ENCODE measurements at places on chromosomes 2 and 18. TPM values are rescaled to one million over a fixed set of nuclear protein-coding genes. Genes with fewer than 3 reads are reported as not detected.

The AFF3 gene
- total RNA-seq = 0.19 TPM

The LIPG gene
- total RNA-seq = 3.4 TPM

The LRRTM4 gene
- total RNA-seq = not detected

The NCOA1 gene
- 17.9 TPM for total RNA-seq

The GCG gene
- total RNA-seq = not detected

The KCNG2 gene
- not detected for total RNA-seq
